NCI-H2081 treated with DMSO at 0.1 percent for 48 hours (cell line): ENCODE measurements at places on chromosomes 3 and 15.

GRCh38 chr3:29758434-29759322 is 477.8 kb downstream of the RBMS3 start:
- DNase-seq: no peak

- no peak for DNase-seq
Measured at GRCh38 chr15:68640791-68641331, 62.1 kb downstream of the CORO2B start.

DNA sequence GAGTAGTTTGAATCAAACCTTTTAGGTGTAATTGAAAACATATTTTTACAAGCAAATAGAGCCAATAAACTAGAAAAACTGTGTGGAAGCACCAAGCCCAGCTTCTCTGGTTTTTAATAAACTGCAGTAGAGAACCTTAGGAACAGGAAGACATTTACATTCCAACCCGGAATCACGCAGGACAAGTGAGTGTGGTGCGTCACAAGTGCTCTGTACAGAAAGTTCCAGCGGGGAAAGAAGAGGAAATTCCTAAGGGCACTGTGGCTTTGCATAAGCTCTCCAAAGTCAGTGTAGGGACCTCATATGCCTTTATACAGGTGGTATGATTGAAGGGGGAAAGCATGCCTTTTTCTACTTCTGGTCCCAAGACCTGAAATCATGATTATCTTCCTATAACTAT is 21.6 kb downstream of the COL8A1 start:
- DNase-seq: no peak

DNA sequence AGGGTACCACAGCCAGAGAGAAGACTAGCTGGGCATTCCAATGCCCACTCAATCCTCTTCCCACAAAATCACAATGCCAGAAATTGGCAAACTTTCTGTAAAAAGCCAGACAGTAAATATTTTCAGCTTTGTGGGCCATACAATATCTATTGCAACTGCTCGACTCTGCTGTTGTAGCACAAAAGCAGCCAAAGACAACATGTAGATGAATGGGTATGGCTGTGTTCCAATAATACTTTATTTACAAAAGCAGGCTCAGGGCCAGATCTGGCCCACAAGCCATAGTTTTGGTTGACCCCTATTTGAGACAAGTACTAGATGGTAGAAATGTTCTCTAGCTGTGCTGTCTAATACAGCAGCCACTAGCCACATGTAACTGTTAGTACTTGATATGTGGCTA is 330.9 kb downstream of the ERC2 start:
- peak; percentile 2 for DNase-seq

DNA sequence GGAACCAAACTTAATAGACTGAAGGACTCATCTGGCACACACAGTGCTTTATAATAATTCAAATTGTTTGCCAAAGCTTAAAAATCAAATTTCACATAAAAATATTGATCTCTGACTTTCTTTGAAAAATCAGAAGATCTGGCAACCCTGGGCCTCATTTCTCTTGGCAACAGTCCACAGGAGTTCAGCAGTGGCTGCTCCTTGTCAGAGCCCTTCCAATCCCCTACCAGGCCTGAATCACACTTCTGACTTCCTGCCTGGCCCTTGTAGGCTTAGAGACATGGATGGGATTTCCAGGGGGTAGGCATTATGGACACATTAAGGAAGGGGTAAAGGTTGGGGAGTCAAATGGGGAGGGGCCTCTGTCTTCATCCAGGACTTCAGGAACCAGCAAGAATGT is 55.5 kb downstream of the PLS1 start:
- no peak for DNase-seq
